ENCODE measurements at places on chromosomes 1 and 21. TPM values are rescaled to one million over a fixed set of nuclear protein-coding genes. Genes with fewer than 3 reads are reported as not detected.

GRCh38 chr1:173508541-173508940 lies 31.4 kb downstream of the PRDX6 start:
- no peak for DNase-seq

The GBP1 gene
- 19.1 TPM for total RNA-seq

DNA sequence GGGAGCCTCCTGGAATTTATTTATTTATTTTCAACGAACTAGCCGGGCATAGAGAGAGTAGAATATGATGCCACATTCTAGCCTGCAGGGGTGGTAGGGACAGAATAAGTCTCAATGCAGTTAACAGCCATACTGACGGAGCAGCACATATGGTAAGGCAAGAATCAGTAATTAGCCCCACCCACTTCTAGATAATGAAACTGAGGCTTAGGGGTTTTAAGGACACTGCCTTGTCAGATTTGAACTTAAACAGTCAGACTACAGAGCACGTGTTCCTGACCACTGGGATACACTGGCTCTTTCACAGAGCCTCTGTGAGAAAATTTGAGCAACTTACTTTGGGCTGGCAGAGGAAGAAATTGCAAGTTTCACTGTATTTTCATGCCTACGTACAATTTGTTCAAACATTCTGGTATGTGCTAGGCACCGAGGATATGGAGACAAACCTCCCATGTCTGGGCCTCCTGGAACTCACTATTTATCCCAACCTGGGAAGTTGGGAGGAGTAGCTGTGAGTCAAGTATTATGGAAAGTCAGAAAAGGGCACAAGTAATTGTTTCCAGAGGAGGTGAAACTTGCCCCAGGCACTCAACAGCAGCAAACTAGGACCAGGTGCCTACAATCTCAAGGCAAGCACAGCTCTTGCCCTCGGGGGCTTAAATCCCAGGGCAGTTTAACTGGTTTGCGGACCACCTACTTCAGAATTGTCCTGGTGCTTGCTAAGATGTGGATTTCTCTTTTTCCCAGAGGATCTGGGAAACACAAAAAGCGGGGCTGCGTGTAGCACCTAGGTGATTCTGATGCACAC lies 1.6 kb upstream of the CLIC4 start:
- no peak for DNase-seq

The TMEM59 gene
- 209 TPM for total RNA-seq

The SERTAD4 gene
- total RNA-seq: 1.9 TPM

- no peak for DNase-seq
These were observed 59.6 kb downstream of the HSF2BP start for GRCh38 chr21:43599728-43600127.

- DNase-seq: no peak
These were observed 63.6 kb upstream of the ZBTB40 start for GRCh38 chr1:22387919-22388580.

GRCh38 chr21:35156293-35157278 lies 107.5 kb upstream of the RUNX1 start:
- no peak for DNase-seq

DNA sequence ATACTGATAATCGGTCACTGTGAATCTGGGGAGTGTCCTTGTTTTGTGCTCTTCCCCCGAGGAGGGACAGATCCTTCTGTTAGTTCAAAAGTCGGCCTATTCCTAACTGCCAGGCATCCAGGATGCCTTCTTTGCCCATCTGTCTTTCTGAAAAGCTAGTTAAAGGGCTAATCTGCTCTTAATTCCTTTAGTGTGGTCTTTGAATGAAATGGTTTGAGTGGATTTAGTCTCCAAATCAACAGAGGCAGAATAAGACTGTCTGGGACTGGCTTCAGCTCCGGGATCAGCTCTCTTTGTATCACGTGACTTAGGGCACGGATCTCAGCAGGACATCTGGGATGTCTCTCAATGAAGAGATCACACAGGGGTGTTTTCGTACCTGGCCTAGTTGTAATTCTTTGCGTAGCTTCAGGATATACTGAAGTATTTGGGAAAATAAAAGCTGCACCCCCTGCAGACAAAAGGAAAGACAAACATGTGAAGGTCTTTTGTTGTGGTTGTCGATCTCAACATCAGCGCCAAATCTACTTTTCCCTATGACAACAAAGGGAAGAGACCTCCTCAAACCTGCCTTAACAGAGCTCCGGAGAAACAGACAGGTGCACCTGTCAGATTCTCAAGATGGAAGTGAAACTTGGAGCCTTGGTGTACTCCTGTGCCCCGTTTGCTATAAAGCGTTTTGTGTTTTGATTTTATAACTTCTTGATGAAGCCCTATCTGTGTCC lies 97.9 kb downstream of the ERG start:
- no peak for DNase-seq

The HES2 gene
- total RNA-seq: 5.0 TPM

The NUCKS1 gene
- 98.6 TPM for total RNA-seq

GRCh38 chr1:111234258-111234657 lies 6.7 kb downstream of the CHI3L2 start:
- no peak for DNase-seq

The GJC2 gene
- 2.0 TPM for total RNA-seq
